ENCODE measurements at places on chromosomes 5 and 9. TPM values are rescaled to one million over a fixed set of nuclear protein-coding genes. Genes with fewer than 3 reads are reported as not detected.

LPCAT1 gene
- 77.0 TPM for total RNA-seq

QRFP gene
- total RNA-seq, result not detected

CACNA1B gene
- not detected for total RNA-seq

C9orf50 gene
- total RNA-seq, result not detected

SMIM33 gene
- total RNA-seq, result 1.2 TPM

Data from activated CD4-positive, alpha-beta T cell treated with anti-CD3 and anti-CD28 coated beads, Interleukin-2, amount 10 ng/mL, durations not matched to agents 7 days and 5 days (primary cell).